ENCODE measurements at places on chromosomes 7 and 10.

GRCh38 chr10:36393801-36394200 is 731.6 kb upstream of the ANKRD30A start:
- H3K27ac ChIP-seq, result no peak overlapping the region
- H3K36me3 ChIP-seq, result no peaks in the 10 kb centered on the region
- no peak for DNase-seq
- no peak overlapping the region for H3K4me3 ChIP-seq

DNA sequence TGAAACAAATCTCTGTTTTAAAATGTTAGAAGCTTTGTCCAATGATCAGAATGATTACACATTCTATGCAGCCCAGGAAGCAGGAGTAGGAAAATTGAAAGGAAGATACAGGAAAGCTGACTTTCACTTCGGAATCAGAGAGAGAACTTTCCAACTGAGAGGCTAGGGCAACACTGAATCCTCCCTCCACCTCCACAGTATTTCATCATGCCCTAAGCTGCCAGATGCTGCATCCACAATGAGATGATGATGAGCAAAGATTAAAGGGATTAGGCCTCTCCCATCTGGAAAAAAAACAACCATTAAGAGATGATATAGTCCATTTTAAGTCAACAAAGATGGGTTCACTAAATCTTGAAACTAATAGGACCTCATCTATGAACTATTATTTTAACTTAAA is 215.6 kb downstream of the GPR37 start:
- H3K27ac ChIP-seq, result no peak overlapping the region
- no peak overlapping the region for H3K4me3 ChIP-seq
- no peak for DNase-seq
- no peaks in the 10 kb centered on the region for H3K4me1 ChIP-seq
- H3K27me3 ChIP-seq, result peaks cover 2% of the 10 kb centered on the region

GRCh38 chr7:112946350-112946749 is 140.3 kb downstream of the GPR85 start:
- no peak overlapping the region for H3K27ac ChIP-seq
- no peaks in the 10 kb centered on the region for H3K36me3 ChIP-seq
- DNase-seq, result no peak
- H3K4me3 ChIP-seq, result no peak overlapping the region
- no peaks in the 10 kb centered on the region for H3K4me1 ChIP-seq

DNA sequence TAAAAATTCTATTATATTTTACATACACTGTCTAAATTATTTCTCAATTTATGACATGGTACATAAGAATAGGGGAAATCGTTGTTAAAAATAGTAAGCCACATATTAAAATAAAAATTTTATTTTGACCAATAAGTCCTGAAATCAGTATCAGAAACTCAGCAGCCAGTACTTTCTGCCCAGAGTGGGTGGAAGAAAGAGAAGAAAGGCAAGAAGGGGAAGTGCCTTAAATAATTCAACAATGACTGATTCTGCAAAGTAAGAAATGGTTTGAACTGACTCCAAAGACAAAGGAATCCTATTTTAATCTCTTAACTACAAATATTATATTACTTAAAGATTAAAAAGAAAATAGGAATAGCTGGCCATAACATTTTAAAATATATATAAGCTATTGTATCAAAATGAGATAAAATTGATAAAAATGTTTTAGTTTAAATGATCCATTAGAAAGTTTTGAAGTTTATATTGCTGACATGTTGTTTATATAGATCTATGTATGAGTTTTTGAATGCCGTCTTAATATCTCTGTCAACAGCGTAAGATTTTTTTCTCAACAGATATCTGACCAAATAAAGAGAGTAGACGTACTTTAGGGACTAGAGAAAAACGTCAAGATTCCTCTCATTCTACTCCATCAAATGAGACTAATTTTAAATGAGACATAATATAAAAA is 30.2 kb upstream of the NRCAM start:
- no peaks in the 10 kb centered on the region for H3K4me1 ChIP-seq
- DNase-seq, result no peak
- peaks cover 35% of the 10 kb centered on the region for H3K36me3 ChIP-seq
- H3K27me3 ChIP-seq, result no peaks in the 10 kb centered on the region
- no peak overlapping the region for H3K4me3 ChIP-seq

GRCh38 chr7:10222976-10223375 is 750.7 kb upstream of the PHF14 start:
- no peak overlapping the region for H3K27ac ChIP-seq
- H3K4me1 ChIP-seq, result no peaks in the 10 kb centered on the region
- no peaks in the 10 kb centered on the region for H3K27me3 ChIP-seq
- DNase-seq, result no peak
- no peaks in the 10 kb centered on the region for H3K36me3 ChIP-seq

DNA sequence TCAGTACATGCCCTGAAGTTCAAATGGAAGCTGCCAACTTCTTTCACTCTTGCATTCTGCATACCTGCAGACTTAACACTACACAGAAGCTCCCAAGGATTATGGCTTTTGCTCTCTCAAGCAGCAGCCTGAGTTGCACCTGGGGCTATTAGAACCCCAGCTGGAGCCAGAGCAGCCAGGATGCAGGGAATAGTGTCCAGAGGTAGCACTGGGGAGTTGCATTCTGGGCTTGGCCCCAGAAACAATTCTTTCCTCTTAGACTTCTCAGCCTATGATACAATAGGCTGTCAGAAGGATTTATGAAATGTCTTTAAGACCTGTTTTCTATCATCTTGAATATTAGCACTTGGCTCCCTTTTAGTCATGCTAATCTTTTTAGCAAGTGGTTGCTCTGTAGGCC is 886.7 kb upstream of the GHITM start:
- H3K27ac ChIP-seq, result no peak overlapping the region
- H3K4me3 ChIP-seq, result no peak overlapping the region
- DNase-seq, result no peak
- no peaks in the 10 kb centered on the region for H3K27me3 ChIP-seq
- H3K4me1 ChIP-seq, result no peaks in the 10 kb centered on the region
- H3K36me3 ChIP-seq, result no peaks in the 10 kb centered on the region

DNA sequence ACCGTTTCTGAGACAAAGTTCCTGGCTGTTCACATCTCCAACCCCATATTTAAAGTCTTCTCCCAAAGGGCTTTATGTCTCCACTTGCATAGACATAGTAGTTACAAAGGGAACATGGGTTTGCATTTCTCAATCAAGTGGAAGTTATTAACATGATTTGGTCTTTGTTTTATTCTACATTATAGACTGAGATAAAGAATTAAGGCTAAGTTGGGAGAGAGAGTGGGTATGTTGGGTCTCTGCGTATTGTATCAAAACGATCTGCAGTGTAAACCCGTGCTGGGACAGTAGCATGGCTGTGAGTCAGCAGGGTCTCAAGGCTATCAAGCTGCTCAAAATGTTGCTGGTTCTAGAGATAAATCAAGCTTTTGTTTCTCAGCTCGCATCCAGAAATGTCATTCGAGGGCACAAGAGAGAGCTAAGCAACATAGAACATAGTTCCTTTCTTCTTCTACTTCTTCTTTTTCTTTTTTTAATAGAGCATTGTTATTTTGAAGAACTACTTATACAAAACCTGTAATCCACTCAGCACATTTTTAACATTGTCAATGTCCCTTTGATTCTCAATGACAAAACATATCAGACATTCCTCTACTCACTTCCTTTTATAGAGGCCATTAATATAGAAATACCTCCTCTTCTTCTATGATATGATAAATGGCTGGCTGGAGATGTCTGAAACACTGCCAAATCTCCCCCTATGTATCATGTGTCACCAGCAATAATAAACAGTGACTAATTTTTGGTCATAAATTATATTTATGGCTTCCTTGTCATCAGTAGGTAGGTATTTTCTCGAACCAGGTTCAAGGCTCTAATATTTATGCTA is 34.5 kb upstream of the RHOBTB1 start:
- H3K4me1 ChIP-seq, result peaks cover 55% of the 10 kb centered on the region
- no peaks in the 10 kb centered on the region for H3K27me3 ChIP-seq
- peak overlapping the region; percentile 20 for H3K27ac ChIP-seq
- H3K36me3 ChIP-seq, result no peaks in the 10 kb centered on the region
- H3K4me3 ChIP-seq, result no peak overlapping the region

DNA sequence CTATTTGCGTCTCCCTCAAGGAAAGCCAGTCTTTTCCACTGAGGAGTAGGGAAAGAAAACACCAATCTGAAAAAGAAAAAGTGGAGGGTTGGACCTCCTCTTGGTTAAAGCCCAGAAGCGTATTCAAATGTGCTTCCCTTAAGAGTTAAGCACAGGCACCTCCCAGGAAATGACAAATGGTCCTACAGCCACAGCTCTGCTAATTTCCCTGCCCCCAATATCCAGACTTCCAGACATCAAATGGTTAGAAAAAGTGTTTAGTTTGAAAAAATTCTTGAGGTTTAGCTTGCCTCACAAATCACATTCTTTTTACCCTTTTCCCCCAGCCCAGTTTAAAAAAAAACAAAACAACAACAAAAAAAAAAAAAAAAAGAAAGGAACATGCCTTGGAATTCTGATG is 19.0 kb upstream of the COL1A2 start:
- no peak for DNase-seq
- H3K36me3 ChIP-seq, result no peaks in the 10 kb centered on the region
- H3K4me1 ChIP-seq, result peaks cover 8% of the 10 kb centered on the region
- H3K27me3 ChIP-seq, result no peaks in the 10 kb centered on the region

DNA sequence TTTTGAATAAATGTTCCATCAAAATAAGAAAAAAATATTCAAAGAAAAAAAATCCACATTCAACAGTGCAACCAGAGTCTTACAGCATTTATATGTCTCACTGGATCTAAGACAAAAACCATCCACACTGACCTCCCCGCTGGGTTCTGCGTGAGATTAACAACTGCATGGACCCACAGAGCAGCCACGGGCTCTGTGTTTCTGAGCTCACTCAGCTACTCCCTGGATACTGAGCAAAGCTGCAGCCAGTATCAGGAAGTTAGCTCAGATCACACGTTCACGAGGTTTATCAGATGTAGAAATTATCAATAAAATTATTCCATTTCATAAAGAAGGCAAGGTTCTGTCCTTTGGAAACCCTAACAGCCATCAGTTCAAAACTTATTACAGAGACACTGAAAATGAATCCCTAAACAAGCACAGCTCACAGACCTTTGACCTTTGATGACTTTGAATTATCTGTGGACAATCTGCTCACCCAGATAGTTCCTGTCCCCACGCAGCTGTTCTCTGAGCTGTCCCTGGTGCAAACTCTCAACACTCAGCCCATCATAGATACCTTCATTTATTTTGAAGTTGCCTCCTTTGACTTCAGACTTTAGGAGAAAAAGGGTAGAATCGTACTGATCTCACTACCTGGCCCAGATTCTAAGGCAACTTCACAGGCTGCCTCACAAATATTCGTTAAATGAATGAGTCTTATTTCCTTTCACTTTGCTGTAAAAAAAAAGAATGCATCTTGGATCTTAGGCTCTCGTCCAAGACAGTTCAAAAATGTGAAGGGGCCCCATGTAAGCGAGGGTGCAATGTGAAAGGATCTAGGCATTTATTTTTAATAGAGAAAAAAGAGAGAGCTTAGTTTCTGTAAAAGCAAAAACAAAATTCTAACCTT is 67.7 kb upstream of the SVIL start:
- H3K27me3 ChIP-seq, result no peaks in the 10 kb centered on the region
- H3K4me1 ChIP-seq, result no peaks in the 10 kb centered on the region
- H3K36me3 ChIP-seq, result no peaks in the 10 kb centered on the region
- no peak for DNase-seq
- H3K27ac ChIP-seq, result no peak overlapping the region

DNA sequence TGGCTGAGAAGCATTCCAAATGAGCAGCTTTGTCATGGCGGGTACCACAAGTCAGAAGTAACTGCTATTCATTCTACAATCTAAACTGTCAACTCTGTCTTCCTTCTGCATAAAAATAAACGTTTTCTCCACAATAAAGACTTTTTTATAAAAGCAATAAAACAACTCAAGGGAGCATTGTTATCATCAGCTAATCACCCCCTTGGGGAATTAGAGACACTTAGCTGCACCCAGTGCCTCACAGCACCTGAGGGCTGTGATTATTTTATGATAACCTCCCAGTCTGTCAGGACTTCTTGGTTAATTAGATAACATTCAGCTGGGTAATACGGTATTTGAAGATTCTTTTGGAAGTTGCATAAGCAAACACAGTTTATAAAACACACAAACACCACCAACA is 155.6 kb downstream of the PPP1R3A start:
- no peak for DNase-seq
- no peaks in the 10 kb centered on the region for H3K4me1 ChIP-seq
- no peaks in the 10 kb centered on the region for H3K36me3 ChIP-seq
- no peak overlapping the region for H3K4me3 ChIP-seq
- H3K27ac ChIP-seq, result no peak overlapping the region

DNA sequence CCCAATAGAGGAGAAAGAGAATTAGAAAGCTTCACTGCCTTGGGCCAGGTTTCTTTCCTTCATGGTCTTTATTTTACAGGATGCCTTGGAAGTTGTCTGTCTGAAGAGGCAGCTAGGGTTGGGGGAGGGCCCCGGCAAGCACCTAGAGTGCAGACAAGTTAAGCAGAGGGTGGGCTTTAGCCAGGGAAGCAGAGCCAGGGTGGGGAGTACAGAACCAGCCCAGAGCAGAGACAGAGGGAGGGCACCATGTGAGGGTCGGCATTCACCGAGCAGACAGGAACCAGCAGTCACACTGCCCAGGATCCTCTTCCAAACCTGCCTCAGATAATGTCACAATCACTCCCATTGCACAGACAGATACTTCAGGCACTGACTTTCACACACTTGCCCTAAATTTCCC is 75.9 kb downstream of the ADARB2 start:
- H3K4me3 ChIP-seq, result no peak overlapping the region
- no peak for DNase-seq
- no peaks in the 10 kb centered on the region for H3K4me1 ChIP-seq
- H3K27ac ChIP-seq, result no peak overlapping the region
- H3K27me3 ChIP-seq, result no peaks in the 10 kb centered on the region

- H3K27ac ChIP-seq, result no peak overlapping the region
- H3K36me3 ChIP-seq, result no peaks in the 10 kb centered on the region
- H3K4me1 ChIP-seq, result no peaks in the 10 kb centered on the region
- H3K4me3 ChIP-seq, result no peak overlapping the region
- no peaks in the 10 kb centered on the region for H3K27me3 ChIP-seq
Measured at GRCh38 chr7:158595068-158595467, 7.4 kb upstream of the PTPRN2 start.

- H3K27ac ChIP-seq, result no peak overlapping the region
- no peaks in the 10 kb centered on the region for H3K4me1 ChIP-seq
- H3K36me3 ChIP-seq, result no peaks in the 10 kb centered on the region
- H3K4me3 ChIP-seq, result no peak overlapping the region
Measured at GRCh38 chr7:10483671-10484070, 490.0 kb upstream of the PHF14 start.

DNA sequence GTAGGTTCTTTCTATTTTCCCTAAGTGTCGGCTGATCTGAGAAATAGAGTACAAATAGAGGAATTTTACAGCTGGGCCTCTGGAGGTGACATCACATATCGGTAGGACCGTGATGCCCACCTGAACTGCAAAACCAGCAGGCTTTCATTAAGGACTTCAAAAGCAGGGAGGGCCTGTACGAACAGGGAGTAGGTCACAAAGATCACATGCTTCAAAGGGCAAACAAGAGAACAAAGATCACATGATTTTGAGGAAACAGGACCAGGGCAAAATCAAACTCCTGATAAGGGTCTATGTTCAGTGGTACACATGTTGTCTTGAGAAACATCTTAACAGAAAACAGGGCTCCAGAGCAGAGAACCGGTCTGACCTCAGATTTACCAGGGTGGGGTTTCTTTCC is 88.9 kb downstream of the CNNM2 start:
- no peaks in the 10 kb centered on the region for H3K36me3 ChIP-seq
- no peak overlapping the region for H3K4me3 ChIP-seq
- DNase-seq, result no peak
- H3K4me1 ChIP-seq, result no peaks in the 10 kb centered on the region
- H3K27ac ChIP-seq, result no peak overlapping the region

Measured in RWPE2 (cell line).